ENCODE measurements at places on chromosomes 5 and 9.

- DNase-seq, result no peak
These were observed 206.8 kb upstream of the ATP10B start for GRCh38 chr5:161058781-161059180.

DNA sequence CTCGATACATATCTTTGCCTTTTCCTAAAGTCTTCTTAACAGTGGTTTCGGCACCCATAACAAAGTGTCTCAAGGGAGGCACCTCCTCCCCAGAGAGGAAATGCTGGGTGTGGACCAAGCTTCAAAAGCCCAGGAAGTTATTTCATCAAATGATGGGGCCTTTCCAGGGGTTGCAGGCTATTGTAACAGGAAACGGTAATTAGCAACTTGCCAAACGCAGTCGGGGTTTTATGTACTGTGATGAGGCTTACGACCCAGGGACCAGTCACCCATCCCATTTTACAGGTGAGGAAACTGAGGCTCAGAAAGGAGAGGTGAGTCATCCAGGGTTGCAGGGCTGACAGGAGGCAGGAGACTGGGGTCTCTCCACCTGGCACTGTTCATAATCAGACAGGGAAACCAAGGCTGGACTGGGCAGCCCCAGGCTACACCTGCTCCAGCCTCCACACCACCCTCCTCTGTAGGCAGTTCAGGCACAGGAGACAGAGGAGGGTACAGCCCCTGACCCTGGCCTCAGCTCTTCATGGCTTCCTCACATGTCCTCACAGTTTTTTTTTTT lies 30.0 kb upstream of the SUSD3 start:
- no peak for DNase-seq

DNA sequence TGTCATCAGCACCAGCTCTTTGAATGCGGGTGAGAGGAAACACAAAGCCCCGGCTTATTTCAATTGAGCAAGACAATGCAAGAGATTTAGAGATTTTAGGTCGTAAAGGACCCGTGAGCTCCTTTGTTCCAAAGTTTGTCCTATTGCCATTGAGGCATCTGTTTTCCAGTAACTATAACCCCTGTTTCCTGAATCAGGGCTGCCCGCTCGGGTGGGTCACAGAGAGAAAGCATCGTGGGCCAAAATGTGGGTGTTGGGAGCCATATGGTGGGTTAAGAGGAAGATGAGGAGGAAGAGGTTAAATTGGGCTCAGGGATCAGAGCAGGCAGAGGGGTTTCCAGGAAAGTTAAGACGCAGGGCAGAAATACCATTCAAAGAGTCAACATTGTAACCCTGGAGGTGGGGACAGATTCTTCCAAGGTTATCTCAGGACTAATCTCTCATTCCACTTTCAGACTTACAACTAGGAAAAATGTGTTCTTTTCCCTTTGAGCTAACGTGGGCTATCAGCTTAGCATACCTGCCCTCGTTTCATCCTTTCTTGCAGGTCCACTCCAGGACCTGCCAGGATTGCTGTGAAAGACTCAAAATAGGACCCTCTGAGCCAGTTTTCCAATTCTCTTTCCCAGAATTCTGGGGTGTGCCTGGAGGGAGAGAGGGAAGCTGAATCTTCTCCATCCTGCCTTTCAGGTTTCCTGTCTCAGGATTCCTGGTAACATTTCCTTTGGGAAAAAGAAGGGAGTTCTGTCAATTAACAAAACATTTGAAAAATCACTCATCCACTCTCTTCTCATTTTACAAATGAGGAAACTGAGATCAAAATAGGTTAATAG lies 95.5 kb upstream of the TAF11L2 start:
- DNase-seq, result no peak

DNA sequence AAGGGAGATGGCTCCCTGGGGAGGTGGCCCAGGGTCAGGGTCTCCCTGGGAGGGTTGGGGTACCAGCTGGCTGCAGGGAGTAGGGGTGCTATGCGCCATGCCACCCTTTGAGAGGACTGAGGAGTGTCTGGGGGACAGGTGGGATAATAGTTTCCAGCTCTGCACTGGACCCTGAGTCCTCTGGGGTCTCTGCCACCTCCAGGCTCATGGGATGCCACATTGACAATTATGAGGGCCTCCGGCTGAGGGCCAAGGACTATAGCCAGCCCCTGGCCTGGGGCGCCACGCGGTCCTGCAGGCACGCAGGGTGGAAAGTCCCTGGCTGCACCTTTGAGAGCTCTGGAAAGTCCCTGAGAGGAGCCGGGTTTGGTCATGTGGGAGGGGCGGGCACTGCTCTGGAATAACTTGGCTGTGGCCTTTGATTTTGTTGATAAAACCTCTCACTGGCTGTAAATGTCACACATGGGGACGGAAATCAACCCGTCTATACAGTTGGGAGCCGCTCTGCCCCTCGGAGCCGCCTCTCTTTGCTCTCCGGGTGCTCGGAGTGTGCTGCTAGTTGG lies 16.0 kb downstream of the TRAF2 start:
- DNase-seq, result peak; percentile 14

DNA sequence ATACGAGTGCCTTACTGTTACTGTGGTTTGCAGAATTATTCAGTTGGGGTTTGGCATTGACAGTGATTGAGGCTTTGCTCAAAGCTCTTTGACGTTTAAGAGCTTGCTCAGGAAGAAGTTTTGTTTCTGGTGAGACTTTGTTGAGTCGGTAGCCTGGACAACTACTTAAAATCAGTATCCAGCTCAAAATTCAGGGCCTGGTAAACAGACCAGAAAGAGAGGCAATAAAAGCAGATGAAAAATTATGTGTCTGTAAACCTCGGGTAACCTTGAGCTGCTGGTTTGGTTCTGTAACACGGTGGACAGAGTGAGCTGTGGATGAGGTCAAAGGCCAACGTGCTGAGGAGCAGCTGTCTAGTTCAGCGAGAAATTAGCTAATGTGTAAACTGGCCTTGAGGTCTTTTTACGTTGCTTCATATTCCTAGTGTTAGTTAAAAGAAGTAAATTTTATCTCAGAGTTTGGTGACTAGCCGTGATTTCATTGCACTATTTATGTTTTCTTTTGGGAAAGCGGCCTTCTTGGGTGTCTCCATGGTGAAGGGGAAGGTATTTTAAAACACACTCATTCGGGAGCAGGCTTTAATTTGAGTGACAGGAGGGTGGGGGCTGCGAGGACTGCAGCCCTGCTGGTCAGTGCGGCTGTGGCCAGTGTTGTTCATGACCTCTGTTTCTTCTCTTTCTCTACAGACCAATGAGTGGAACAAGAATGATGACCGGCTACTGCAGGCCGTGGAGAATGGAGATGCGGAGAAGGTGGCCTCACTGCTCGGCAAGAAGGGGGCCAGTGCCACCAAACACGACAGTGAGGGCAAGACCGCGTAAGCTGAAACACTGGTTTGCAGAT lies 82.0 kb upstream of the TTC23L start:
- no peak for DNase-seq

DNA sequence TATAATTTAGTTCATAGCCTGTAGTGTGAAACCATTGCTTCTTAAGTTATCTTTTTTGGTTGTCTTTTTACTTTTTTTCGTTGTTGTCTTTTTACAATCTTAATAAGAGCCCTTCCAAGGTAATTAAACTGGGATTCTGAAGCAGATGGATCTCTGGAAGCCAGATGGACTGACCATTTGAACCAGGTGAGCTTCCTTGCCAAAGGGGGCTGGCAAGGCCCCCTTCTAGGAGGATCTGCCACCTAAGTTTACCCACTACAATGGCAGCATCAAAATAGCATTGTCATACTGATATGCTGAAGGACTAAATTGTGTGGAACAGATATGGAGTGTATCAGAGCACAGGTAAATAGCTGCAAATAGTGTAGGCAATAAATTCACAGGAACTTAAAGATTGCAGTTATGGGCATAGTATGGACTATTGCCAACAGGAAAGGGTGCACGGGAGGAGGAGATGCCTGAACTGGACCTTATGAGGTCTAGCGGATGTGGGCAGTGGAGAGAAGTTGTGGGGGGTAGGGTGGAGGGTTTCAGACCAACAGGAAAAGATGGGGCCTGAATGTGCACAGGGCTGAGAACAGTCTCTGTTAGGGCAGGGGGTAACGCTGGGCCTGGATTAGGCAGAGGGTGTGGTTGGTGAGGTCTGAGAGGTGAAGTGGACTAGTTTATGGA lies 61.5 kb upstream of the CTXN3 start:
- DNase-seq, result no peak

- DNase-seq, result no peak
These were observed 293.5 kb downstream of the TRIM32 start for GRCh38 chr9:116980582-116981120.

- DNase-seq, result no peak
These were observed 197.2 kb downstream of the COX7C start for GRCh38 chr5:86814907-86815306.

- DNase-seq, result no peak
These were observed 5.1 kb upstream of the WDR5 start for GRCh38 chr9:134130503-134131375.

DNA sequence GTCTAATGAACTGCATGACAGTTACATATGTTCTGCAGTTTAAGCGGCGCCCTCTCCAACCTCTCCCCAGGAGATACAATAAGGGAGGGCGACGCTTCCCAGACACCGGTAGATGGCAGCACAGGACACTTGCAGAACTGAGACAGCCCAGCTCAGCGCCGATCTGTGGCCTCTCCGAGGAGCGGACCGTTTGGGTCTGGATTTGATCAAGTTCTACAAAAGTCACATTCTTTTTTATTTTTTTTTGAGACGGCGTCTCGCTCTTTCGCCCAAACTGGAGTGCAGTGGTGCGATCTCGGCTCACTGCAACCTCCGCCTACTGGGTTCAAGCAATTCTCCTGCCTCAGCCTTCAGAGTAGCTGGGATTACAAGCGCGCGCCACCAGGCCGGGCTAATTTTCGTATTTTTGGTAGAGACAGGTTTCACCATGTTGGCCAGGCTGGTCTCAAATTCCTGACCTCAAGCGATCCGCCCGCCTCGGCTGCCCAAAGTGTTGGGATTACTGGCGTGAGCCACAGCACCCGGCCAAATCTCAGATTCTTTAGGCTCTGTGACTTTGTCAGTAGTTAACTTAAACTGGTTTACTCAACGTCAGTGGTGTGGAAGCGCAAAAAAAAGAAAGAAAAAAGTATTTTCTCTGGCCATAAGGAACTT lies 1.4 kb upstream of the ATOSB start:
- DNase-seq, result peak; percentile 63

GRCh38 chr5:218457-219291 lies 554 bp downstream of the SDHA start:
- no peak for DNase-seq

GRCh38 chr9:69532396-69532795 lies 139.8 kb downstream of the APBA1 start:
- DNase-seq, result no peak

DNA sequence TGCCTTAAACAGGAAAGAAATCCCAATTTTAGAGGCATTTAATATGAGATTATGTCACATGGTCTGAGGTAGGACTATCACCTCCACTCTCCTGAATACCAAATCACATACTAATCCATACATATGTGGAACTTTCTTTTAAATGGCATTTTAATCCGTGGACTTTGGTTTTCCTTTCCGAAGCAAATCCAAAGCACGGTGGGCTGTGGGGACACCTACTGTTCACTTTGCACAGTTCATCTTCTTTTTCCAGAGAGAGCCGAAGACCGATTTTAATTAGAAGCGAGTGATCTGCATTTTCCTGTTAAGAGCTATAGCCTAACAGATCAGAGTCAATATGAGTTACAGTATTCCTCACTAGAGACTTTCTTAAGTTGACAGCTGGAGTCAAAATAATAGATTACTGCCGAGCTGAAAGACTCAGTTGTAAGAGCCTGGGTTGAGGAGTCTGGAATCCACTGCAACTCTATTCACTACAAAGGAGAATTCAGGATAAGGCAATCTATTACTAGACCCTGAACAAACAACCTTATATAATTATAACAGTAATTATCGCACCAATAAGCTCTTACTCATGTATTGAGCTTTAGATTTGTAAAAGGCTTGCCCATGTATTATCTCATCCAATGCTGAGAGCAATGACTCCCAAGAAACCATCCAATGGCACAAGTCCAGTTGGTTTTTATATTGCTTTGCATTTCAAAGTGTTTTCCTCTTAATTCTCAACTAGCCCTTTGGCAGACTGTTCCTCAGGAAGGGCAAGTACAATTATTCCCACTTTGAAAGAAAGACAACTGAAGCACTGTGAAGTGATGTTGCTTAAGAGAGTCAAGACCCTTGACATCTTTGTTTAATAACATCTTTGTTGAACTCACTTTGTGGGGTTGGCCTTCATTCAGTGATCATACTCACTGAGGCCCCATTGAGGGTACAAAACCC lies 144.7 kb downstream of the TRPM6 start:
- DNase-seq, result no peak

DNA sequence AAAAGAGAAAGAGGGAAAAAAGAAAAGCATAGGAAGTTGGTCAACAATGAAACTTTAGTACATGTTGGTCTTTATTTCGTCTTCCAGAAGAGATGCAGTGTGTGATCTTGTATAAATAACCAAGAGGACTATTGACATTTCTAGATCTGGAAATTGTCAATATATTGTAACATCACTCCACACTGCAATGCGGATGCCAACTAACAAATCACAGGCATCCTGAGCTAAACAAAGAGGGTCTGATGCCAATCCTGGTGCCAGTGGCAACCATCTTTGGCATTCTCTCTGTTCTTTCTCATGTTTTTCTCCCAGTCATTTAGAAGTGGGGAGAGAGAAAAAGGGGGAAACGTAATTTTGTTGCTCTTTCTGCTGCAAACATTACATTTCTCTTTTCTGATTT lies 9.7 kb downstream of the NFIB start:
- DNase-seq, result no peak

GRCh38 chr5:68950125-68950524 lies 143.7 kb upstream of the SLC30A5 start:
- DNase-seq, result no peak

- DNase-seq, result no peak
These were observed 74.1 kb upstream of the BASP1 start for GRCh38 chr5:17143335-17143734.

GRCh38 chr5:180286-180918 lies 10.9 kb upstream of the LRRC14B start:
- no peak for DNase-seq

GRCh38 chr5:171450423-171451331 lies 31.2 kb downstream of the FGF18 start:
- DNase-seq, result peak; percentile 5

DNA sequence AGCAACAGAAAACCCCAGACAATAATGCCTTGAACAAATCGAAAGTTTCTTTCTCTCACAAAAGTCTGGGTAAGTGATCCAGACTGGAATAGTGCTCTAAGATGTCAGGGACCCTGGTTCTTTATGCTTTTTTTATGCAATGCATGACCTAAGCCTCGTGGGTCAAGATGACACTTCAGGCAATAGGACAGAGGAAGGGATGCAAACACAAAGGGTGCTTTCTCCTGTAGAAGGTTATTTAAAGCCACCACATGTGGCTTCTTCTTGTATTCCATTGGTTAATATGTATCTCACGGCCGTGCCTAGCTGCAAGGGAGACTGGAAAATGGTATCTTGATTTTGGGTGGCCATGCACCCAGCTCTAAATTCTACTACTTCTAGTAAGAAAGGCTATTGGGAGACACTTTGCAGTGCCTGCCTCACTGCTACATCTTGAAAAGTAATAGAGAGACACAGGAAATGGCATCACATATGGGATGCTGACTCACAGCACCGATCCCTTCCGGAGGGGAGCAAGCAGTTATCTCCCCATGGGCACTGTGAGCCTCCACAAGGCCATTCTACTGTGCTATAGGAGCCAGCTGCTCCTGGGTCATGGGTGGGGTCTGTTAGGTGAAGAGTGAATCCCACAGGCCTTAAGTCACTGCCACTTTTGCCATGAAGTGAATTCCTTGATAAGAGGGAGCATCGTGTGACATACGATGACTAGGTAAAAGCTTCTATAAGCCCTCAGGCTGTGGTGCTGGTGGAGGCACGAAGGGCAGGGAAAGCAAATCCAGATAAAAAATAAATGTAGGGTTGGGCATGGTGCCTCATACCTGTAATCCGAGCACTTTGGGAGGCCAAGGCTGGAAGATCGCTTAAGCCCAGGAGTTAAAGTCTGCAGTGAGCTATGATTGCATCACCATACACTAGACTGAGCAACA lies 32.5 kb upstream of the RAB14 start:
- DNase-seq, result no peak

Data from AG04449 (cell line).